Peyer's patch (tissue), 4 donors: ENCODE measurements at places on chromosomes 5 and 9. TPM values are rescaled to one million over a fixed set of nuclear protein-coding genes. Genes with fewer than 3 reads are reported as not detected.

DNA sequence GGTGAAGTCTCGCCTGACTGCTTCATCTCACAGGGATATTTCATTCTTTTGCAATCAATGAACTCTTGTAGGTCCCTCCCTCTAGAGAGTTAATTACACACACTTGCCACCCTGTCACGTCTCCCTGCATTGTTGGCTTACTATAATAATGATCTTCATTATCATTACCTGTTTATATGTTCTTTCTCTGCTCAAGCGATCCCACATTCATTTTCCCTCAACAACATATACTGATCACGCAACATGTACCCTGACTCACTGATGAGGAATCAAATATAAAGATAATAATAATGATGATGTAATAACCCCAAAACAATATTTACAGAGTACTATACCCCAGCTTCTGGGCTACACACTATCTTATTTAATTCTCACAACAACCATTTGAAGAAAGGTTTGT is 88.5 kb downstream of the FEM1C start:
- no peak for DNase-seq

Gene TLX3
- not detected for total RNA-seq

Gene PCDHGA9
- 1.9 TPM for total RNA-seq

GRCh38 chr5:68918306-68918705 is 175.5 kb upstream of the SLC30A5 start:
- no peak for DNase-seq

- no peak for DNase-seq
Measured at GRCh38 chr5:164748861-164749260, 1243.4 kb downstream of the MAT2B start.
